ENCODE measurements at places on chromosomes 12 and 14. TPM values are rescaled to one million over a fixed set of nuclear protein-coding genes. Genes with fewer than 3 reads are reported as not detected.

The OR4E2 gene
- total RNA-seq = not detected

The LRRC23 gene
- total RNA-seq = 8.8 TPM

- no peak for DNase-seq
These were observed 17.8 kb upstream of the OXA1L start for GRCh38 chr14:22748631-22749068.

- DNase-seq = no peak
These were observed 30.6 kb upstream of the LIN7A start for GRCh38 chr12:80968326-80968725.

The KCNK10 gene
- not detected for total RNA-seq

The A2ML1 gene
- not detected for total RNA-seq

The ADAM20 gene
- 1.4 TPM for total RNA-seq

GRCh38 chr12:91211866-91212265 is 29.2 kb upstream of the DCN start:
- DNase-seq = no peak

Measured in T-cell (primary cell).